ENCODE measurements at places on chromosomes 12 and 14. TPM values are rescaled to one million over a fixed set of nuclear protein-coding genes. Genes with fewer than 3 reads are reported as not detected.

Gene PARP11
- total RNA-seq = 5.5 TPM

Gene RGS6
- total RNA-seq = 23.3 TPM

Gene CCDC92
- total RNA-seq = 58.2 TPM

Gene PRKCH
- total RNA-seq = 16.4 TPM

Gene GSC
- 0.38 TPM for total RNA-seq

Gene RFX4
- total RNA-seq = not detected

Gene KRT83
- not detected for total RNA-seq

Gene DDX47
- 26.5 TPM for total RNA-seq

Gene C14orf93
- 5.6 TPM for total RNA-seq

Gene TSPAN11
- 1.5 TPM for total RNA-seq

Gene KCNH3
- total RNA-seq = 0.27 TPM

Gene SDSL
- total RNA-seq = 8.5 TPM

Gene NT5DC3
- total RNA-seq = 3.1 TPM

Gene HELB
- 0.89 TPM for total RNA-seq

Measured in Right ventricle myocardium inferior (tissue), 1 donor.